ENCODE measurements at places on chromosomes 5 and 9. TPM values are rescaled to one million over a fixed set of nuclear protein-coding genes. Genes with fewer than 3 reads are reported as not detected.

GRCh38 chr9:82134010-82134409 is 145.4 kb downstream of the SPATA31D1 start:
- H3K4me3 ChIP-seq = no peak overlapping the region
- H3K36me3 ChIP-seq = no peaks in the 10 kb centered on the region
- H3K27me3 ChIP-seq = no peaks in the 10 kb centered on the region
- no peaks in the 10 kb centered on the region for H3K4me1 ChIP-seq
- H3K27ac ChIP-seq = no peak overlapping the region

DNA sequence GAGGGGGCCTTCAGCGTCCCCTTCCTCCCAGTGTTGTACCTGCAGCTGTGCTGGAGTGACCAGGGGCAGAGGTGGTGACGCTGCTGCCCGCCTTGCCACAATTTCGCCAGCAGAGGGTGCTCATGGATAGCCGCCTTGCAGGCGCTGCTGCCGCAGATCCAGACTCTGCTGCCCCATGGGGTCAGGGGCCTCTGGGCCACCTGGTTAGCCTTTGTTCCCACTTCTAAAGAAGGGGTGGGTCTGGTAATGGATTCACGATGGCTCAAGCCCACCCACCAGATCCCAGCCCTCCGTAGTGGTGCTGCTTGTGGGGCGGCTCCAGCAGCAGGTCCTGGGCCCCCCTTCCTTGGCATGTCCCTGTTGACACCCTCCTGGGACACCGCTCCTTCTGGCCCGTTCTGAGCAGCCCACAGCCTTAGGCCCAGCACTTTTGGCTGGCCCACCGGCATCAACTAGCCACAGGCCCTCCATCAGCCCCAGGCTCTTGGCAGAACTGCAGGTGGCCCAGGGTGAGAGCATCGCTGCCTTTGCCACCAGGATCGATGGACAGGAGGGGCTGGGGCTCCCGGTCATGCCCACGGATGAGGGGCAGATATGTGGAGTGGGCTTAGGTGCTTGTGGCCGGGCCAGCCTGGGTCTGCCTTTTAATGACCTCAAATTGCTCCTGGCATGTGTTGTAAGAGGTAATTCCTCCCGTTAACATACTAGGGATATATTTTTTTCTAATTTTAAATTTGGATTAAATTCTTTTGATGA is 57.2 kb downstream of the COL5A1 start:
- peak; percentile 50 for DNase-seq
- H3K27ac ChIP-seq = no peak overlapping the region
- peaks cover 4% of the 10 kb centered on the region for H3K27me3 ChIP-seq
- no peaks in the 10 kb centered on the region for H3K4me1 ChIP-seq
- no peak overlapping the region for H3K4me3 ChIP-seq

DNA sequence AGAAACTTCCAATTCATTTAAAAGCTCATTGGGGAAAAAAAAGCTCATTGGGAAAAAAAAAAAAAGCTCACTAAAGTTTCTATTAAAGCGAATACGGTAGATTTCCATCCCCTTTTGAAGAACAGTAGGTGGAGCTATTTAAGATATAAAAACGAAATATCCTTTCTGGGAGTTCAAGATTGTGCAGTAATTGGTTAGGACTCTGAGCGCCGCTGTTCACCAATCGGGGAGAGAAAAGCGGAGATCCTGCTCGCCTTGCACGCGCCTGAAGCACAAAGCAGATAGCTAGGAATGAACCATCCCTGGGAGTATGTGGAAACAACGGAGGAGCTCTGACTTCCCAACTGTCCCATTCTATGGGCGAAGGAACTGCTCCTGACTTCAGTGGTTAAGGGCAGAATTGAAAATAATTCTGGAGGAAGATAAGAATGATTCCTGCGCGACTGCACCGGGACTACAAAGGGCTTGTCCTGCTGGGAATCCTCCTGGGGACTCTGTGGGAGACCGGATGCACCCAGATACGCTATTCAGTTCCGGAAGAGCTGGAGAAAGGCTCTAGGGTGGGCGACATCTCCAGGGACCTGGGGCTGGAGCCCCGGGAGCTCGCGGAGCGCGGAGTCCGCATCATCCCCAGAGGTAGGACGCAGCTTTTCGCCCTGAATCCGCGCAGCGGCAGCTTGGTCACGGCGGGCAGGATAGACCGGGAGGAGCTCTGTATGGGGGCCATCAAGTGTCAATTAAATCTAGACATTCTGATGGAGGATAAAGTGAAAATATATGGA is at the start of gene PCDHGA12:
TSS of gene PCDHGA12 (plus strand) at position 176 of the 782 bp plus-strand sequence. CDS start at position 429, 253 bp downstream.
- no peaks in the 10 kb centered on the region for H3K27me3 ChIP-seq
- no peaks in the 10 kb centered on the region for H3K36me3 ChIP-seq
- H3K4me3 ChIP-seq = no peak within 1 kb of the TSS
- DNase-seq = peak; percentile 24

DNA sequence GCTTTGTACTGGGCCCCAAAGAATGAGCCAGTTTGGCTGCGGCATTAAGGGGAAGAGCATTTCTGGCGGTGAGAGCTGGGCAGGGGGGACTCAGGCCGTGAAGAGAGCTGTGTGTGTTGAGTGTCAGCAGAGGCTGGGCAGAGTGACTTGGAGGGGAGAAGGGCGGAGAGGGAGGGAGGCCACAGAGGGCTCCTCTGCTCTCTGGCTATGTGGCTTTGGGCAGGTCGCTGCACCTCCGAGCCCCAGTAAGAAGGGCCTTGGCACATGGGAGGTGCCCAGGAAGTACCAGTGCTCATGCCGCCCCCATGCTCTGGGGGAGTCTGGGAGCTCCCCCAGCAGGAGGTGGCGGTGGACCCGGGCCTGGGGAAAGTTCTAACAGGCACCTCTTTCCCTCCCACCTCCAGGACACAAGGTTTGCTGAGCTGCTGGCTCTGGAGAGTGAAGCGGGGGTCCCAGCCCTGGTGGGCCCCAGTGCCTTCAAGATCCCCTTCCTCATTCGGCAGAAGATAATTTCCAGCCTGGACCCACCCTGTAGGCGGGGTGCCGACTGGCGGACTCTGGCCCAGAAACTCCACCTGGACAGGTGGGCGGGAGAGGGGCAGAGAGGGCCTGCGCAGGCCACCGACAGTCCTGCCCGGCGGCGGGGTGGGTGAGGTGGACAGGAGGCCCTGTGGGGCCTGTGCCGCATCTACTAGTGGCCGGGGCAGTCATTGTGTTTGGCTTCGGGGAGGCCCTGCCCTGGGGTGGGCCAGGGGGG is 20.1 kb downstream of the HK3 start:
- H3K4me3 ChIP-seq = no peak overlapping the region
- peaks cover 8% of the 10 kb centered on the region for H3K4me1 ChIP-seq
- H3K27me3 ChIP-seq = peaks cover 92% of the 10 kb centered on the region
- DNase-seq = no peak

DNA sequence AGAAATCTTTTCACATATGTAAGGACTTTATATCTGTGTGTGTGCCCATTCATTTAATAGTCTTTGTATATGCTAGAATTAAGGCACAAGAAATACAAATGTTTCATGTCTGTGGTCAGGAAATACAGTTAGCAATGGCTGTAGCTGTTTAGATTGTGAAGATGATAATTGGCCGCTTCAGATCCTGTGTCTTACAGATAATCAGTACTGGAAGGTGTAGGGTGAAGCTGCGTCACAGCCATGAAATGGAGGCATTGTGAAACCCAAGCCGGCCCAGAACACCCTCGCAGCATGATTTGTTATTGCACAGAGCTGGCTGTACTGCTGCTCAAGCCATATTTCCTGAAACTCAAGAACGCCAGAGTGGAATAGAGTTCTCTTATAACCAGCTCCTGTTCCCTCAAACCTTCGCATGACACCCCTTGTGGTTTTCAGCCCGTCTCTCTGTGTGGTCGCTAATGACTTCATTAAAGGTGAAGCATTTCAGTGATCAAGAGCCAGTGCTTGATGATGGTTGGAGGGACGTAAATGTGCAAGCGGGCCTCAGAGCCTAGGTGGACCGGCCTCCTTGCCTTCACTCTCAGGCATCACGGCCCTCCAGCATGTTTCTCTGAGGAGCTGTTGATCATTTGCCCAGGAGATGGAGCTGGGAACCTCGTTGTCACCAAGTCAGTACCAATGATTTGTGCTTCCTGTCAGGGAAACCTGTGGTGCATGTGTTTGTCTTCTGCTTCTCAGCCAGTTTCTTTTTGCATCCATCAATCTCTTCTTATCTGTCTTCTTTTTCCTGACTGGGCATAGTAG is 80.1 kb downstream of the F2RL2 start:
- H3K27ac ChIP-seq = no peak overlapping the region
- no peak overlapping the region for H3K4me3 ChIP-seq
- H3K27me3 ChIP-seq = no peaks in the 10 kb centered on the region
- H3K4me1 ChIP-seq = peaks cover 73% of the 10 kb centered on the region
- no peaks in the 10 kb centered on the region for H3K36me3 ChIP-seq
- DNase-seq = no peak

- no peaks in the 10 kb centered on the region for H3K36me3 ChIP-seq
- H3K27me3 ChIP-seq = no peaks in the 10 kb centered on the region
- H3K4me3 ChIP-seq = no peak overlapping the region
- peaks cover 30% of the 10 kb centered on the region for H3K4me1 ChIP-seq
- no peak for DNase-seq
- no peak overlapping the region for H3K27ac ChIP-seq
These were observed 72.2 kb downstream of the ADAMTS2 start for GRCh38 chr5:179273073-179273435.

DNA sequence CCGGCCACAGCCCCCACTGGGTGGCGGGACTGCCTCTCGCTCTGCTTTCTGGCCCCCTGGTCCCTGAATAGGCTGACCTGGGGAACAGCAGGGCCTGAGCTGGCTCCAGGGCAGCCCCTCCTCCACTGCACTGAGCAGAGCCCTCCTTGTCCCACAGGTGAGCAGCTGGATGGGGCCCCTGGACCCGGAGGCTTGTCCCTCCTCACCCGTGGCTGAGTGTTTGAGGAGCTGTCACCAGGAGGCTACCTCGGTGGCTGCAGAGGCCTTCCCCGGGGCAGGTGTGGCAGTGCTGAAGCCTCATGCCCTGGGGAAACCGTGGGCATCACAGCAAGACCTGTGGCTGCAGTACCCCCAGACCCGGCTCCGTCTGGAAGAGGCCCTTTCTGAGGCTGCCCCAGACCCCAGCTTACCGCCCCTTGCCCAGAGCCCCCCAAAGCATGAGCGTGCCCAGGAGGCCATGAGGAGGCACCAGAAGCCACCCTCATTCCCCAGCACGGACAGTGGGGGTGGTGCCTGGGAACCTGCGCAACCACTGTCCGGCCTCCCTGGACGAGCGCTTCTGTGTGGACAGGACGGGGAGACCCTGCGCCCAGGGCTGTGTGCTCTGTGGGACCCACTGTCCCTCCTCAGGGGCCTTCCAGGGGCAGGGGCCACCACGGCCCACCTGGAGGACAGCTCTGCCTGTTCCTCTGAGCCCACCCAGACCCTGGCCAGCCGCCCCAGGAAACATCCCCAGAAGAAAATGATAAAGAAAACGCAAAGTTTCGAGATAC is 28.5 kb upstream of the LRRC14B start:
- no peaks in the 10 kb centered on the region for H3K36me3 ChIP-seq
- H3K4me3 ChIP-seq = no peak overlapping the region
- H3K27me3 ChIP-seq = peaks cover 8% of the 10 kb centered on the region
- DNase-seq = no peak

GRCh38 chr9:137851516-137852267 is 25.9 kb upstream of the CACNA1B start:
- no peaks in the 10 kb centered on the region for H3K4me1 ChIP-seq
- no peaks in the 10 kb centered on the region for H3K36me3 ChIP-seq
- H3K27me3 ChIP-seq = no peaks in the 10 kb centered on the region

GRCh38 chr5:143244000-143244736 is 159.3 kb downstream of the NR3C1 start:
- H3K4me1 ChIP-seq = peaks cover 36% of the 10 kb centered on the region
- H3K4me3 ChIP-seq = peak overlapping the region; percentile 25
- H3K36me3 ChIP-seq = no peaks in the 10 kb centered on the region
- H3K27ac ChIP-seq = no peak overlapping the region

DNA sequence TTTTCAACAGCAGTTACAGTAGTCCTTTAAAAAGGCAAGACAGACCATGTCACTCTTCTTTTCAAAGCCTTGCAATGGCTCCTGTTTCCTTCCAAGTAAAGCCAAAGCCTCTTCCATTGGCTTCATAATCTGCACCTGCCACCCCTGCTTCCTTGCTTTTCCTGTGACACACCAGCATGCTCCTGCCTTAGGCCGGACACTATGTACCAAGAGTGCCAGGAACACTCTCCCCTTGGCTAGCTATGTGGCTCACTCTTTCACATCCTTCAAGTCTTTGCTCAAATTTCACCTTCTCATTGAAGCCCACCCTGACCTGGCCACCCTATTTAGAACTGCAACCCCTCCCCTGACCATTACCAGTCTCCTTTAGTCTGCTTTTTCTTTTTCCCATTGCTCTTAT is 22.2 kb upstream of the TRAF1 start:
- no peaks in the 10 kb centered on the region for H3K27me3 ChIP-seq
- H3K4me1 ChIP-seq = no peaks in the 10 kb centered on the region
- H3K27ac ChIP-seq = no peak overlapping the region
- no peak for DNase-seq

DNA sequence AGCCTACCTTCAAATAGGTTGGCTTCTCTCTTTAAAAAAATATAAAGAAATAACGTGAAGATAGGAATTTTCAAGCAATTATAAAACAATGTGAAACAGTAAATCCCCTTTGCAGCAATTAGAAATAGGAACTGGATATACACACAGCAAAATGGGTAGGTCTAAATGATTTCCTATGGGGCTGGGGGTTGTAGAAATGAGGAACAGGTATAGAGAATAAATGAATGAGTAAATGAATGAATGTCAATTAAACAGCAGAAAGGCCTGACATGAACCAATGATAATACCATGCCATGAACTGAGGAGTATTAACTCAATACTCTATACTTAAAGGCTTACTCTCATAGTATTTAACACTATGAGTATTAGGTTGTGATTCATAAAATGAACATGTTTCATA is 21.6 kb downstream of the SSBP2 start:
- no peaks in the 10 kb centered on the region for H3K27me3 ChIP-seq
- no peak overlapping the region for H3K4me3 ChIP-seq
- no peaks in the 10 kb centered on the region for H3K36me3 ChIP-seq
- DNase-seq = no peak
- H3K4me1 ChIP-seq = no peaks in the 10 kb centered on the region

DNA sequence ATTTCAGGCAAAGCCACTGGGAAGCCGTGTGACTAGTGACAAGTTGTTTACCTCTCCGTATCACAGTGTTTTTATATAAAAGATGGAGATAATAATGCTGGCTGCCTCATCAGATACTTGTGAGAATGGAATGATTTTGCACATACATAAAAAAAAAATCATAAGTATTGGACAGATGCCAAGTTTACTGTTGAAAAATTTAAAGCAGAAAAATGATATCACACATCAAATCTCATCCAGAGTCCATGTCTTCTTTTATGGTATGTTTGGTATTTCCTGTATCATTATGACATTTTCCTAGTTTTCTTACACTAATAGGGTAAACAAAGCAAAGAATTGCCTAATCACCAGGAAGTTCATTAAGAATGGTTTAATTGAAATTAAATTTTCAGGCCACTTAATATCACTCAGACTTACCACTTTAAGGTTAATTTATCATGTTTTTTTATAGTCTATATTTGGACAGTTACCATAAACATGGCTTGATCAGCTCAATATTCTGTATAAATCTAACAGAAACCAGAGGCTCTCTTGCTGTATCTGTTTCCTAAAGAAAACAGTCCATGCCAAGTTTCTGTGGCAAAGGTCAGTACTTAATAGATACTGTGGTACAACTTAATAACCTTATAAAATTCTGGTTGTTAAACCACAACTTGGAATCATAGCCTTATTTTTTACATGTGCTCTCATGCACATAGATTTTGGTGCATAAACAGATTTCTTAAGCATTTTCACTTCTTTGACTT is 656.5 kb upstream of the RIOK2 start:
- no peak overlapping the region for H3K27ac ChIP-seq
- no peaks in the 10 kb centered on the region for H3K36me3 ChIP-seq
- H3K4me3 ChIP-seq = no peak overlapping the region

GRCh38 chr9:25936031-25936430 is 257.8 kb upstream of the TUSC1 start:
- H3K27me3 ChIP-seq = no peaks in the 10 kb centered on the region
- DNase-seq = no peak
- H3K4me1 ChIP-seq = no peaks in the 10 kb centered on the region
- no peaks in the 10 kb centered on the region for H3K36me3 ChIP-seq

The GABRA1 gene
- not detected for total RNA-seq

The MORN5 gene
- not detected for total RNA-seq

The MSMP gene
- total RNA-seq = 0.24 TPM

The CCDC69 gene
- total RNA-seq = 46.3 TPM
